Stimulated activated CD4-positive, alpha-beta T cell treated with anti-CD3 and anti-CD28 coated beads, Interleukin-4, amount 100 ng/mL, for 1 hour (primary cell): ENCODE measurements at places on chromosomes 2 and 18.

- no peak for DNase-seq
These were observed 31.3 kb downstream of the TMEM247 start for GRCh38 chr2:46510598-46511177.

GRCh38 chr2:190713471-190713870 lies 64.6 kb downstream of the NAB1 start:
- DNase-seq = no peak

- no peak for DNase-seq
These were observed 24.2 kb downstream of the MYL12B start for GRCh38 chr18:3286159-3286558.

DNA sequence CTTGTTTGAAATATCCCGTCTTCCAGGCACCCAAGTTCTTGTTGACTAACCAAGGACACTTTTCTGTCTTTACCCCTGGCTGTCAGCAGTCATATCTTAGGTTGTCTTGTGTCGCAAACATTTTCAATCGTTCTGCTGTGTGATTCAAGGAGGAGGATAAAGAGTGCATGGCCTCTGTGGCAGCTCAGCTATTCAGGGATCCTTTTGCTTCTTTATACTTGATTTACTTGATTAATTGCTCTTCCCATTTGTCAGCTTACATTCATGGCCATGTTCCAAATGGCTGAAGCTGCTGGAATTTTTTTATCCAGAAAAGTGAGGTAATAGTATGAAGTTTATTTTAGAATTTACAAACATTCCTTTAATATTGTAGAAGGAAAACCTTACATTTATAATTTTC lies 97.3 kb upstream of the FZD5 start:
- DNase-seq = no peak

- DNase-seq = peak; percentile 60
These were observed at the start of gene RNPEPL1 for GRCh38 chr2:240567872-240568677. TSS of gene RNPEPL1 (plus strand) at chr2:240568484. CDS start at chr2:240568587, 103 bp downstream.

- DNase-seq = no peak
These were observed 177.9 kb upstream of the SETBP1 start for GRCh38 chr18:44502790-44503189.

- DNase-seq = no peak
These were observed 30.0 kb upstream of the BMP10 start for GRCh38 chr2:68901199-68901514.

DNA sequence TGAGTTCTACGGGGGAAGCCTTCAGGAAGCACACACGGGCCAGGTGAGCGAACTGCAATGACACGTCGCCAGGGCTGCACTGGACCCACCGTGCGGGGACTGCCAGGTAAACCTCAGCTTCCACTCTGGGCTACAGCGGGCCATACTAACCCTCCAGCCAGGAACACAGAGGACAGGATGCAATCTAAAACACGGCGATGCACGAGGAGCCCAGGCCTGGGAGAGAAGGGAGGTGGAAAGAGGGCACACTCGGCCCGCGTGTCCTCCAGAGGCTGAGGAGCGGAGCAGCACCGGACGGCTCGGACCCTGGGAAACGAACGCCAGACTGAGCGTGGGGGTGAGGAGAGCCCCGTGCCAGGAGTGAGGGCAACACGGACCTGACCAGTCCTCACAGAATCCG lies 69.3 kb downstream of the HDAC4 start:
- no peak for DNase-seq

- DNase-seq = no peak
These were observed 181.3 kb downstream of the PID1 start for GRCh38 chr2:229089776-229090175.
